ENCODE measurements at places on chromosomes 12 and 14. TPM values are rescaled to one million over a fixed set of nuclear protein-coding genes. Genes with fewer than 3 reads are reported as not detected.

Gene CCDC196
- not detected for polyA plus RNA-seq

Gene OR6C2
- not detected for polyA plus RNA-seq

Gene CELA1
- polyA plus RNA-seq: not detected

Gene ACRBP
- polyA plus RNA-seq: 0.36 TPM

- no peak for DNase-seq
Measured at GRCh38 chr14:97705976-97706375, 908.8 kb downstream of the VRK1 start.

DNA sequence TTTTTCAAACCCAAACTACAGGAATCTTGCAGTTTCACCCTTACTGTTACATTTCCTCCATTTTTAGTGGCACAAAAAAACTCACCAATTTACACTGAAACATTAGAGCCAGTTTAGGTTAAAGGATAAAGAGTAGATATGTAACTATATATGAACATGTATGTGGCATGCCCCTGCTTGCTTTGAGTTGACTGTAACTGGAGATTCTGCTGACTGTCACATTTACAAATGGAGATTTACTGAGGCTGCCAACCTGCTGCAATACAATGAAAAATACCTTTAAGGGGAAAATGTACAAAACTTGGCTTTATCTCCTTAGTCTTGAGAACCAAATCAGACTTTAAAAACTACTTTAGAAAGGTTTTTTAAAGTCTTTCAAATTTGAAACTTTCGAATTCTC lies 28.3 kb downstream of the STON2 start:
- DNase-seq: no peak

- no peak for DNase-seq
Measured at GRCh38 chr14:86052868-86053267, 522.9 kb downstream of the FLRT2 start.

- DNase-seq: no peak
Measured at GRCh38 chr12:28171356-28172060, 18.7 kb upstream of the CCDC91 start.

DNA sequence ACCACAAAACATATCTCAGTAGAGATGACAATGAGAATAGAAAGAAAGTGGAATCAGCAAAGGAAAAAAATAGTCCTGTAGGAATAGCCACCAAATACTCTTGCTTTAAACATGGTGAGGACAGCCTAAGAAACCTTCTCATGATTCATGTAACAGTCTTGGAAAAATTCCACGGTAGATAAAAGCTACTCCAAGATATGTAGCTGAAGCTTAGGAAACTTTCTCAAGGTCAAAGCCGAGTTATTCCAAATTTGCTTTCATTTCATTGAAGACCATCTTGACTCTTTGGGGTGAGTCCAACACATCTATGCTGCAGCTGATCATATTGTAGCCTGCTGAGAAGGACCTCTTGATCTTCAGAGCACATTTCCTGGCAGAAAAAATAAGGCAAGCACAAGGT lies 157.6 kb downstream of the PAH start:
- no peak for DNase-seq

DNA sequence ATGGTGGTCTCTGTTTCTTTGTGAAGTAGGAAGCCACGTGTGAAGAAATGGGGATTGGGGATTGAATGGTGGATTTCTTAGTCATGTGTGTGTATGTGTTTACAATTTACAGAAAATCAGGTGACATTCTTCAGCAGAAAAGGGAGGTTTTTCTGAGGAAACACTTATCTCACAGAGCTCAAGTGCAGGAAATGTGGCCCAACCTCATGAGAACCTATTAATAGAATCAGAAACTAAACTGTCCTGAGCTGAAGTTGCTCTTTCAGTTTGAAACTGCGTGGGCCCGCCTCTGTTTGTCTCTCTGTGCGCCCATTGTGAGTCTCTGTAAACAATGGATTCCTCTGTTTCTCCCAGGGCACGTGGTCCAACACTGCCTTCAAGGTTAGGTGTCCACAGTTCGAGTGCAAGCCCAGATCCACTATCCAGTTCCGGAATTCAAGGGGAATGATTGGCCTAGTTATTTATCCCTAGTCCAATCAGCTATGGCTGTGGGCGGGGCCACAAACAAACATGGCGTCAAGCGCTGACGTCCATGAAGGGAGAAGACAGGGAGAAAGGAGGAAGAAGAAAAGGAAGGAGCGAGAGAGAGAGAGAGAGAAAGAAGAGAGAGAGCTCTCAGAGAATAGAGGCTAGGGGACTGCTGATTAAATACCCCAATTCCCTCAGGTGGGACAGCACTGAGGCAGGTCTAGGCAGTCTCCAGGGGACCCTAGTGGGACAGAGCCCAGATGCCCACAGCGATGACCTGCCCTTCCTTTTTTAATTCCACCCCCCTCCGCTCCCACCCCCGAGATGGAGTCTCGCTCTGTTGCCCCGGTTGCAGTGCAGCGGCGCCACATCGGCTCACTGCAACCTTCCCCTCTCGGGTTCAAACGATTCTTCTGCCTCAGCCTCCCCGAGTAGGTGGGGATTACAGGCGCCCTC lies 31.4 kb upstream of the C12orf76 start:
- DNase-seq: peak; percentile 67

DNA sequence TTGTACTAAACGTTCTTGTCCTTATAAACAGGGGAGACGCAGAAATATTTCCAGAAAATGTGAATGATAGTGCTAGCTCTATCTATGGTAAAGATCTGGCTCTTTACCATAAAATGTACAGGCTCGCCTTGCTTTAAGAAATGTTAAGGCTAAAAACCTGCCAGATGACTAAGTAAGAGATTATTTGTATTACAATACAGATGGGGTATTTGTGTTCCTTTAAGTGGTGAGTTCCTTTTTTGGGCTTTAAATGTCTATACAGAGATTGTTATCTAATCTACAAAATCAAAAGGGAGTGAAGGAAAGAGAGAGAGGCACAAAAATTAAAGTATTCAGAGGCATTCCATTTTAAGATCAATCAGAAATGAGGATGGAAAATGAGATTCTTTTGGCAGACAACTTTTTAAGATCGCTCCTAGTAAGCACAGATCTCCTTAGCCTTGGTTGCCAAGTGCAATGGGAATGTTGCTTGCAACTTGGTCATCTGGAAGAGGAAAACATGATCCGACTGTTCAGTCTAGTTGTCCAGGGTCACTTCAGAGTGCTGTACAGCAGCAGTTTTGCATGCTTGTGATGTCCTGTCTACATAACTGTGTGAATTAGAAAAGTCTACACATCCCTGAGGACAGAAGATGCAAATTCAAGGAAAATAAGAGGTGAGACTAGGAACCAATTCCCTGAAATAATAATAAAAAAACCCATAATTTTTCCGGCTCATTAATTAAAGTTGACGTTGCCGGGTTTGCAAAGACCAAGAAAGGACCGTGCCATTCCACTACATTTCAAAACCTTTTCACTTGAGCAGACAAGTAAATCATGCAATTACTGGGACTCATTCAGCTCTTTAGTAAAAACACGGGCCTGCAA lies 380.8 kb downstream of the EGLN3 start:
- no peak for DNase-seq

DNA sequence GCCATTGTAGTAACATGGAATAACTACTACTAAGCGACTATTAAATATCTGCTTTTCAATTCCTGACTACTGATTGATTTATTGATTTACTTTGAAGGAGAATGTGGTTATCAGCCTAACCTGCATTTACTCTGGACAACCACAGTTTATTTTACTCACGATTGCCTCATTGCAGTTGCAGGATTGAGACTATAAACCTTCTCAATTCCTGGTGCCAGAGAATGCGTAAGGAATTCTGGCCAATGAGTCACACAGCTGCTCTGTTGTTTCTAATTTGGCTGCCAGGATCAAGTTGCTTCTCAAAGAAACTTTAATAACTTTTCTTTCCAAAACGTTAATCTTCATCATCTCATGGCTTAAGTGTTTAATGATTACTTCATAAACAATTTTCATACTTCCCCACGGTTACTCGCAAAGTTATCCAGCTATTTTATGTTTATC lies 13.1 kb upstream of the TMTC1 start:
- DNase-seq: no peak

DNA sequence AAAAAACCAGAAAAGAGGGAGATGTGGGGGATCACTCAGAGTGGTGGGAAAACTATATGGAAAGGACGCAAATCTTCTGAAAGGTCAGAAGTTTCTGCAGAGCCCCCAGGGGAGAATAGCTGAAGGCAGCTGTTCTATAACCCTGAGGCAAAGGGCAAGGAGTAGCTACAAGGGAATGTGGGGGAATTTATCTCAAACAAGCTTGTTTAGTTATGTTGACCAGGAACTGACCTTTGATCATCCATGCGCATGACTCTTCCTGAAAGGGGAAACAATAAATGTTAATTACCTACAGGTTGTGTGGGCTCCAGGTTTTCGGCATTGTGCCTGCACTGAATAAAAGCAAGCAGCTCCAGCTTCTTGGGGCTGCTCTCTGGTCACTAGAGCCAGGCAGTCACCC lies 968.5 kb downstream of the AACS start:
- peak; percentile 27 for DNase-seq

- no peak for DNase-seq
Measured at GRCh38 chr12:118292836-118293235, 79.9 kb downstream of the TAOK3 start.

DNA sequence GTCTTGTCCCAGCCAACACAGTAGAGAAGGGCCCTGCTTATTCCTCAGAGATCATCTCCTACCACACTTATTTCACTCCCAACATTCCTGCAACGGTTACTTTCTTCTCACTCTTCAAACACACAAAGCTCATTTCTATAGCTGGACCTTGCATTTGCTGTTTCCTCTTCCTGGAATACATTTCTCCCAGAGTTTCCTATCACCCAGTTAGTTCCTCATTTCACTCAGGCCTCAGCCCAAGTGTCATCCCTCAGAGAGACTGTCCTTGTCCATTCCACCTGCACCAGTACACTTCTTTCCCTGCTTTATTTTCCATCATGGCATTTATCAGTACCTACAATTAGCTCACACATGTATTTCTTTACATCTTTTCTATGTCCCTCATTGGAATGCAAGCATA lies 14.7 kb upstream of the STK38L start:
- no peak for DNase-seq

DNA sequence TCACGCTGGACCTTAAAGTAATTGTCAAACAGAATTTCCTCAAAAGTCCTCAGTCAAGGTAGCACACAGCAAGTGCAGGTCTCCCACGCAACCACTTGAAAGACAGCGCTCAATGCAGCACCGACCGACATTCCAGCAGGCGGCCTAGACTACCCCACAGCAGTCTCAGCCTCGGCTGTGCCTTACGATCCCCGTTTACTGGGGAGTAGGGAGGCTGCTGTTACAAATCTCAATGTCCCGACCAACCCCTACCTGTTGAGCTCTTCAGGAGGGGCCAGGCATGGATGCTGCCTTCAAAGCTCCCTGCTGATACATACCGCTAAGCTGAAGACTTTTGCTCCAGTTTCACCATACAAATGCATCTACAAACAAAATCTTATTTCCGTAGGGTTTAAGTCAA lies 21.8 kb downstream of the VPS37B start:
- DNase-seq: no peak
